ENCODE measurements at places on chromosomes 6 and 20.

GRCh38 chr6:139475241-139475640 is 100.8 kb upstream of the CITED2 start:
- DNase-seq: no peak

DNA sequence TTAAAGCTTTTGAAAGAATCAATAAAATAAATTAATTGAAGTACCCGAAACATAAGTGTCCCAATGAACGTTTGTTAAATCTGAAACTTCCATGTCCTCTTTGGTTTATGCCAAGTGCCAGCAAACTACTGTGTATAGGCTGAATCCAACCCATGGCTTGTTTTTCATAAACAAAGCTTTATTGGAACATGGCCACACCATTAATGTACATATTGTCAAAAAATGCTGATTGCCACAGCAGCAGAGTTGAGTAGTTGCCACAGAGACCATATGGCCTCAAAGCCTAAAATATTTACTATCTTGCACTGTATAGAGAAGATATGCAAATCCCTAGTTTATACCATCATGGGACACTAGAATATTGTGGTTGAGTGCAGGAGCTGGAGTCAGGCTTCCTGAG is 406.1 kb downstream of the MAFB start:
- no peak for DNase-seq

- peak; percentile 76 for DNase-seq
Measured at GRCh38 chr6:41560431-41561192, 14.4 kb downstream of the FOXP4 start.

- no peak for DNase-seq
Measured at GRCh38 chr6:87784690-87785089, 82.7 kb upstream of the AKIRIN2 start.

DNA sequence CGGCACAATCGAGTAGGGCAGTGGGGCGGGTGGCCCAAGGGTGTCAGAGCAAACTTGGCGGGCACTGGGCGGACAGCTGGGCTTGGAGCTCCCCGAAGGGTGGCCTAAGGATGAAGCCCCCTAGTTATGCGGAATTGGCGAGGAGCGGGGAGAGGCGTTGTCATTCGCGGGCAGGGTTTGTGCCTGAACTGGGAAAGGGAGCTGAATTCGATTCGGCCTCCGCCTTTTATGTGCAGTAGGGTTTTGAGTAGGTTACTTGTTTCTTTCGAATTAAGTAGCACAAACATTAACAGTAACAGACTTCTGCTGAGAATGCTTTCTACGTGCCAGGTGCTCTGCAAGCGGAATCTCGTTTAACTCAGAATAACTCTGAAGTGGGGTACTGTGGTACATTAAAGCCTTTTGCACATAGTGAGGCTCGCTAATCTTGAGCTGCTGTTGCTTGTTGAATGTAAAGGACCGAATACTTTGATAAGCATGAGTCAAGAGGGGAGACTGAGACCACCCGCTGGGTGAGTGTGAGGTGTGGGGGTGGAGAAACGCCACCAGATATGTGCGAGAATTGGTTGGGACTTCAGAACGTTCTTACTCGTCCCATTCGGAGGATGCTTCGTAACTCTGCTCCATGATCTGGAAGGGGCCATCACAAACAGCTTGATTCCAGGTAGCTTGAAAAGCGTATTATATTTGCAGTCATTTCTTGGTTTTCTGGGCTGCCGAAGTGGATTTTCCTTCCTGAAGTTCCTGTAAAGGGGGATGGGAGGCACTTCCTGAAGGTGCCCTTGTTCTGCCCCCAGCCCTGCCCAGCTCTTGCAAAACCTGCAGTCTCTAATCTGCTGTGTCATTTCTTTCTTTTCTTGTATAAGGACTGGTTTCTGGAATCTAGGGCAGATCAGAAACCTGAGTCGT is 833 bp downstream of the RAB5IF start:
- no peak for DNase-seq

DNA sequence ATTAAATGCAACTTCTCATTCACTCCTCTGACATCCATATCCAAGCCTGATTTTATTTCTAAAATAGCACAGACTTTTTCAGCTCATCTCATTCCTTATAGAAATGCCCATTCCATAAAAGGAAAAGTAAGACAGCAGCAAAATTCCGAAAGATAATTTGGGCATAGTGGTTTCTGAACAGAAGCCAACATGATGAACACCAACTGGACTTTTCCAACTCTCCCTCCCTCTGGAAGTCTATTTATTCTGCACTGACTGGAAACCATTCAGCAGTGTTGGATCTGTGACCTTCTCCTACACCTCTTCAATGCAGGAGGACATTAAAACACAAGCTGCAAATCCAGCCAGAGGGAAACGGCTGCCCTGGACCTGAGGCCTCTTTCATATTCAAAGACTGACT is 306.2 kb upstream of the NT5E start:
- DNase-seq: no peak

DNA sequence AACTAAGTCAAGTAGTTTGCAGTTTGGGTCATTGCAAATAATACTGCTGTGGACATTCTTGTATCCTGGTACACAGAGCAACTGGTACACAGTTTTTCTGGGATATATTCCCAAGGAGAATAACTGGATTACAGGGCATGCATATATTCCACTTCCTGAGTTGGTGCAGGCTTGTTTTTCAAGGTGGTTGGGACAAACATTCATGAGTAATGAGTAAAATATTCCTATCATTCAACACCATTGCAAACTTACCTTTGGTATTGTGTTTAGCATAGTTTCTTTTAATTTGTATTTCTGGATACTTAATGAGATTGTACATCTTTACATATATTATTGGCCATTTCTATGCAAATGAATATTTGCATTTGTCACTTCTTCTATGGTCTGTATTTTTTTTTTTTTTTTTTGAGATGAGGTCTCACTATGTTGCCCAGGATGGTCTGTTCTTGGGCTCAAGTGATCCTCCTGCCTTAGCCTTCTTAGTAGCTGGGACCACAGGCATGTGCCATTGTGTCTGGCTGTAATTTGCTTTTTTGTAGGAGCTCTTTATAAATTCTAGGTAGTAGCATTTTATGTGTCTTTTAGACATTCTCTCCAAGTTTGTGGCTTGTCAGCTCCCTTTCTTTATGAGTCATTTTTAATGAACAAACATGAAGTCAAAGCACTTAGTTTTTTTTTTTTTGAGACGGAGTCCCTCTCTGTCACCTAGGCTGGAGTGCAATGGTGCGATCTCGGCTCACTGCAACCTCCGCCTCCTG is 158.7 kb downstream of the SOX4 start:
- no peak for DNase-seq

DNA sequence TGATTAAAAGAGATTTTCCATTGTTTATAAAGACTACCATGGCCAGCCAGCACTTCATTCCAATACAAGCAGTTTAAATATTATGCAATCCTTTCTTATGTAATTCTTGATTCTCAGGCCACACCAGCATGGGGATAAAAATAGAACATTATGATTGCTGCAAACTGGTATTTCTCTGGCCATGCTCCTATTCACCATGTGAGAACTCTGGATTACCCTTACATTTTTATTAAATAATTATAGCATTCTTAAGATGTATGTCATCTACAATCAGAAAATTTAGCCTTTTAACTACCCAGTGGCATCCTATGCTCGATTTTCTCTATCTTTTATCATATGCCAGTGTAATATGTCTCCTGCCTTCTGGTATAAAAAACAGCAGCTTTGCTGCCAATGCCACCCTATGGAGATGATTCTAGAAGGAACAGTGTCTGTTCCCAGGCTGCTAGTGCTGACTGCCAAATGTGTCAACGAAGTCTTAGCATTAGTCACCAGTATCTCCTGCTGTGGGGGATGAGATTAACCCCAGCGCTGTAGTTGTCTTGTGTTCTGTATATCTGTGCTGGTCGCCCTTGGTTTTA is 501.4 kb downstream of the BCKDHB start:
- no peak for DNase-seq

GRCh38 chr6:64294034-64294433 is 658.4 kb downstream of the PHF3 start:
- DNase-seq: no peak

- peak; percentile 42 for DNase-seq
Measured at GRCh38 chr6:35021004-35021403, 120.1 kb downstream of the TCP11 start.

DNA sequence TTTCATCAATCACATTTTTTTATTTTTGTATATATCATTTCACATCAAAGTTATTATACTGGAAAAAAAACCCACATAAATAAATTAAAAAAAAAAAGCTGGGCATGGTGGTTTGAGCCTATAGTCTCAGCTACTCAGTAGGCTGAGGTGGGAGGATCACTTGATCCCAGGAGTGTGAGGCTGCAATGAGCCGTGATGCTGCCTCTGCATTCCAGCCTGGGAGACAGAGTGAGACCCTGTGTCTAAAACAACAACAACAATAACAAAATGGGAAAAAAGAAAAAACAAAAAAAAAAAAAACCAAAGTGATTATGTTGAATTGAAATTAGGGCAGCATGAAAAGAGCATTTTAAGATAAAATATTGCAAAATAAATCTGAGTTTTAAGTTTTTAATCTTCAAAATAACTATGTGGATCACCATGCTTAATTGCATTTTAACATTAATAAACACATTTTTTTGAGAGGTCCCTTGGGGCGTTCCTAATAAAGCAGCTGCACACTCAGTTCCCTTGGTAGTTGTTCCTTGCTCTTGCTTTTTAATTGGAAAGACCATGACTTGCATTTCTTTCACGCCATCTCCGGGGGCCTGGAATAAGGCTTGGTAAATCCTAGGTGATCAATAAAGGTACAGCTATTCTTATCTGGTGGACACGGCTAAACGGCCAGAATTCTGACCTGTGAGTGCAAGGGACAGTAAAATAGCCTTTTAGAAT is 15.1 kb downstream of the NOX3 start:
- no peak for DNase-seq

DNA sequence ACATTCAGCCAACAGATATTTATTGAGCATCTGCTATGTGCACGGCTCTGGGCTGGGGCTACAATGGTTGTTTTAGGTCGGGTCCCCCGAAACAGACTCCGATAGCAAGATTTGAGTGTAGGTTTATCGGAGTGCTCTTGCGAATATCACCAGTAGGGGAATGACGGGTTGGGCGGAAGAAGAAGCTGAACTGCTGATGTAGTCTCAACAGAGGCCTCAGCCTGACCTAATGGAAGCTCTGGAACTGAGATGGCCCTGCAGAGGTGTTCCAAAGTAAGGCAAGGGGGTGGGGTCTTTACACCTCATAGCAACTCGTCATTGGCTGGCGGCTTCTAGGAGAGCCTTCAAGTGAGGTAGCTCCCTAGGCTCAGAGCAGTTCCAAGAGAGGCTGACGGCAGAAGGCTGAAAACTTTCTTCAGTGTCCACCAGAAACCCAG is 1.1 kb downstream of the L3MBTL1 start:
- DNase-seq: no peak

DNA sequence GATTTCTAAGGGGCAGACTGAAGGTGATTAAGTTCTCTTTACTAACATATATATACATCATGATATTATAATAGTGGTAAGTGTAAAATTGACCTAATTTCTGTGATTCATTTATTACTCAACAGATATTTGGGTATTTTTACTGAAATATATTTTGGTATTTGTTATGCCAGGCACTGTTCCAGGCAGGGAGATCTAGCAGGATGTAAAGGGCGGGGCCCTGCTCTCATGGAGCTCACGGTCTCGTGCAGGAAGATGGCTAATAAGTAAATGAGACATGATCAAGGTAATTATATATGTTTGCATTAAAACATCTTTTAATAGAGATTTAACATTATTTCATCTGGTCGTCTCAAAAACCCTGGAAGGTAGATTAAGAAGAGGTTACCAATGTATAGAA is 27.7 kb downstream of the FAM50B start:
- no peak for DNase-seq

GRCh38 chr20:2297357-2297728 is 1.5 kb downstream of the TGM3 start:
- no peak for DNase-seq

GRCh38 chr6:56874328-56874727 is 80.6 kb upstream of the BEND6 start:
- no peak for DNase-seq

GRCh38 chr20:44973053-44973452 is 6.7 kb downstream of the STK4 start:
- no peak for DNase-seq

DNA sequence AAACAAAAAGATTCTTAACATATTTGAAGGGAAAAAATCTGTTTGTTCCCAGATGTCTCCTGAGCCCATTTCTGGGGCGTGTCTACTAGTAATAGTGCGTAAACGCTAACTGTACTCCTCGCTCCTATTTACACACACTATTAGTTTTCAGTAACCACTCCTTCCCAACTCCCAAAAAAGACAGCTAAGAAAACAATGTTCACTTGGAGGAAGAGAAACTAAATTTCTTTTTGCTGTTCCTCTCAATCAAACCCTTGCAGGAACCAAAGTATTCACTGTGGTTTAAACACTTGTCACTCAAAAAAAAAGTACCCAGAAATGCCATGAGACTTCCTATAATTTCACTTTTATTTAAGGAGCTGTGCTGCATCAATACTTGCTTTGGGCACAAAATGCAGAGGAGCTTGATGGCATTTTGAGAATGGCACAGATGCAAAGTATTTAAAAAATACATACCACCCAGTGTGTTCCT is 118.2 kb downstream of the BACH2 start:
- no peak for DNase-seq

DNA sequence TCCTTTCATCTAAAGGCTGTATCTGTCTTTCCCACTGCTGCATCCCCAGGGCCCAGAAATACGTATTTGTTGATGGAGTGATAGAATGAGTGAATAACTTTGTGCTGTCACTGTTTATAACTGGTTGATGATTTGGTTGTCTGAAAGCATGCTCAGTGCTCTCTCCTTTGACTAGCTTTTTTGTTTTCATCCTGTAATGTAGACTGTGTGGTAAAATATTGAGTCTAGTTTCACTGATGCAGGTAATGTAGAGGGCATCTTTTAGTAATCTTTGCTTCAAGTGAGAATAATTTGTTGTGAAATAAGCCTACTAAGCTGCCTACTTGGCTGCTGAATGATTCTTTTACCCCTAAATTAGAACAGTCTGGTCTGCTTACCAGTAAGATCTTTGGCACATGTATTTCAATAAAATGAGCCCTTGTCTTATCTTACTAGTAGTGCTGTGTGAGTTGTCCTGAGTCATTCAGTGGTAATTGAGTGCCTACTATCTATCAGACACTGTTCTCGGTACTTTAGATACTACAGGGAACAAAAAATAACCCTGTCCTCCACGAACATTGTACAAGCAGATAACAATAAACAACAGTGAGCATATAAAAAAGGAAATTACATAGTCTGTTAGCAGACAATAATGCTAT is 39.9 kb downstream of the MAPK14 start:
- DNase-seq: no peak

DNA sequence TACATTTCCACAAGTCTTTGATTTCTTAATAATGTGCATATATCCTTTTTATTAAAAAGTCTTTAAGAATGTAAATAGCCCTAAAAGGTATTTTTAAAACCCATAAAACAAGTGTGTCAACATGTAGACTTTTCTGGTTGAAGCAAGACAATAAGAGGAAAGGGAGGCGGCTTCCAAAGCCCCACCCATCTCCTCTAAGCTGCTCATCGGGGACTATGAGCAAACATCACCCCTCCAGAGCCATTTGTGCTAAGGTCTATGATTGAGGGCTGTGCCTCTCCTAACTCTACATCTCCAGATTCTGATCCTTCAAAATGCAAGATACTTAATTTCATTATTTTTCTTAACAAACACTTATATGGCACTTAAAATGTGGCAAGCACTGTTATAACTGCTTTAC is 2.5 kb upstream of the NAA20 start:
- no peak for DNase-seq

Measured in ovary (tissue), 10 donors.